ENCODE measurements at places on chromosomes 3 and 15. TPM values are rescaled to one million over a fixed set of nuclear protein-coding genes. Genes with fewer than 3 reads are reported as not detected.

The FSIP1 gene
- total RNA-seq = 0.27 TPM

The CELSR3 gene
- total RNA-seq = 28.5 TPM

The SLC28A1 gene
- 0.17 TPM for total RNA-seq

The MYZAP gene
- 5.1 TPM for total RNA-seq

The PRSS50 gene
- total RNA-seq = not detected

The IQCF5 gene
- total RNA-seq = not detected

The KIF15 gene
- total RNA-seq = 17.0 TPM

The DNAH12 gene
- 0.92 TPM for total RNA-seq

The GOLGA8B gene
- total RNA-seq = 72.5 TPM

The HIGD2B gene
- not detected for total RNA-seq

The MNS1 gene
- 25.5 TPM for total RNA-seq

The GPR149 gene
- total RNA-seq = not detected

The SPATA12 gene
- 0.47 TPM for total RNA-seq

The SLC15A2 gene
- total RNA-seq = 10.7 TPM

The SLITRK3 gene
- total RNA-seq = not detected

The MINAR1 gene
- total RNA-seq = 2.2 TPM

The SCN11A gene
- not detected for total RNA-seq

The CLRN1 gene
- not detected for total RNA-seq

The ROBO1 gene
- total RNA-seq = 33.9 TPM

The DMXL2 gene
- 14.8 TPM for total RNA-seq

The EPB42 gene
- not detected for total RNA-seq

The ILDR1 gene
- 15.7 TPM for total RNA-seq

The MORC1 gene
- total RNA-seq = not detected

The TM6SF1 gene
- total RNA-seq = not detected

The ZNF860 gene
- total RNA-seq = 7.5 TPM

The WDR53 gene
- total RNA-seq = 20.3 TPM

The CIB2 gene
- total RNA-seq = 15.1 TPM

The GRM2 gene
- total RNA-seq = 0.81 TPM

The CYFIP1 gene
- 60.1 TPM for total RNA-seq

The ARL6 gene
- total RNA-seq = 5.6 TPM

The SLC7A14 gene
- not detected for total RNA-seq

The TGM4 gene
- total RNA-seq = 0.14 TPM

The DUOXA1 gene
- total RNA-seq = not detected

The NEK10 gene
- 2.3 TPM for total RNA-seq

The PDCD6IP gene
- total RNA-seq = 172 TPM

The CCDC54 gene
- not detected for total RNA-seq

The GOLGA8J gene
- total RNA-seq = not detected

The ACOX2 gene
- total RNA-seq = 1.4 TPM

The TM4SF4 gene
- 257 TPM for total RNA-seq

The GRAMD1C gene
- total RNA-seq = 6.3 TPM

The GAP43 gene
- not detected for total RNA-seq
